Activated CD4-positive, alpha-beta T cell treated with anti-CD3 and anti-CD28 coated beads for 4 hours (primary cell): ENCODE measurements at places on chromosomes 3 and 15.
A peak's percentile ranks its signal among the peaks of the same experiment; 100 is the strongest.

- no peak for DNase-seq
These were observed 462.1 kb downstream of the MFSD1 start for GRCh38 chr3:159263750-159264553.

- no peak for DNase-seq
These were observed 654 bp upstream of the C3orf38 start for GRCh38 chr3:88149101-88149508.

- no peak for DNase-seq
These were observed 26.3 kb downstream of the BMF start for GRCh38 chr15:40082195-40082883.

DNA sequence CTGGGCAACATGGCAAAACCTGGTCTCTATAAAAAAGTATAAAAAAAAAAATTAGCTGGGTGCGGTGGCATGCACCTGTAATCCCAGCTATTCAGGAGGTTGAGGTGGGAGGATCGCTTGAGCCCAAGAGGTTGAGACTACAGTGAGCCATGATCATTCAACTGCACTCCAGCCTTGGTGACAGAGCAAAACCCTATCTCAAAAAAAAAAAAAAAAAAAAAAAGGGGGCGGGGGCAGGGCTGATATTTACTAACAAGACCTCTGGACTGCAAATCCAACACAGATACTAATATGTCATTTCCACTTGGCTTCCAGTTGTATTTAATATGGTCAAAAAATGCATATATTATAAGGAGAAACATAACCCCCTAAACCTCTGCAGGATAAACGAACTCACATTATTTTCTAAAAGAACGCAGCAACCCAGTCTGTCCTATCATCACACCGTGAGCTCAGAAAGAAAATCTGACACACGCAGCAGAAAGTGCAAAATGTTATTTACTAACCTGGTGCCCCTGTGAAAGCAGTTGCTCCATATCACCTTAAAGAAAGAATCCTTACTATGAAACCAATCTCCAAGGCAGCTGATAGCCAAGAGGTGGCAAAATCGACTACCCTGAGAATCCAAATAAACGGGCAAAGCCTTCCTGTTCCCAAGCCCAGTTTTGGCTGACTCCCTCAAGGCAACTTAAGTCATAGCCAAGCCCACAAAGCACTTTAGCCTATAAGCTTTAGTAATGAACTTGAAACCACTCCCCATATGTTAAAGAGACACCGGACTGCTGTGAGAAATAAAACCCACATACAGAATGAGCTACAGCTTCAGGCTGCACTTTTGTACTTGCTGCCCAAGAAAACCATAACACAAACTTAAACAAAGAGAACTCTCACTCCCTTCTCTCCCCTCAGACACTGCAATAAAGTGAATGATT lies 39.3 kb downstream of the PLD1 start:
- DNase-seq = no peak

DNA sequence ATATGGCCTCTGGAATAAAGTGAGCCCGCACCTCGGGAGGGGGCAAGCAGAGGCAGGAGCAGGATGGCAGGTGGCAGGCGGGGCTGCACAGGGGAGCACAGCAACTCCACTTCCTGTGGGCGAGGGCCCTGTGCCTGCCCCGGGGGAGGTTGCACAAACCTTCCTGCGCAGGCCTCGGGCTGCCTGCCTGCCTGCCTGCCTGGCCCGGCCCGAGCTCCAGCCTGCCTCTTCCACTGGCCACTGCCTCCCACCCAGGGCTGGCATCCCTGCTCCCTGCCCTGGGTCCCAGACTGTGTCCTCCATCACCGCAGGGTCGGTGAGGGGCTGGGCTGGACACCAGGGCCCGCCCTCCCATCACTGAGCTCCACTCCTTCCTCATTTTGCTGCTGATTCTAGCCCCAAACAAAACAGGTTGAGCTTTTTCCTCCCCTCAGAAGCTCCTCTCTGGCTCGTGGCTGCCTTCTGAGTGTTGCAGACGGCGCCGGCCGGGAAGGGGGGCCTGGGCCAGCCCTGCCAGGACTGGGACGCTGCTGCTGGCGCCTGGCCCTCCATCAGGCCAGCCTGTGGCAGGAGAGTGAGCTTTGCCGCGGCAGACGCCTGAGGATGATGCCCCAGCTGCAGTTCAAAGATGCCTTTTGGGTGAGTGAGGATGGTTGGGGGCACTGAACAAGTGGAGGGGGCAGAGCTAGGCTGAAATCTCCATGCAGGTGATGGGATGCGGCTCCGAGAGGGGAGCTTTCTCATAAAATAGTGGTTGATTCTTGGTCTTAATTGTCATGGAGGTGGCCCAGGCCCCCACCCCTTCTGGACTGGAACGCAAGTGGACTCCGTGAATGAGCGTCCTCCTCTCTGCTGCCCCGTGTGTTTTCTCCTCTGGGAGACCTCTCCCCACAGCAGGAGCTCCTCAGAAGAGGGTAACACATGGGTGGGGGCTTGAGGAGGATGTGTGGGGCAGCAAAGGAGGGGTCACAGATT lies at the start of gene PSTPIP1:
Gene PSTPIP1, plus strand, starts transcription at position 156 of the 975 bp plus-strand sequence. Its CDS starts 448 bp downstream, at position 604.
- peak; percentile 66 for DNase-seq
